Left renal cortex interstitium (tissue), 4 donors: ENCODE measurements at places on chromosomes 2 and 18.

DNA sequence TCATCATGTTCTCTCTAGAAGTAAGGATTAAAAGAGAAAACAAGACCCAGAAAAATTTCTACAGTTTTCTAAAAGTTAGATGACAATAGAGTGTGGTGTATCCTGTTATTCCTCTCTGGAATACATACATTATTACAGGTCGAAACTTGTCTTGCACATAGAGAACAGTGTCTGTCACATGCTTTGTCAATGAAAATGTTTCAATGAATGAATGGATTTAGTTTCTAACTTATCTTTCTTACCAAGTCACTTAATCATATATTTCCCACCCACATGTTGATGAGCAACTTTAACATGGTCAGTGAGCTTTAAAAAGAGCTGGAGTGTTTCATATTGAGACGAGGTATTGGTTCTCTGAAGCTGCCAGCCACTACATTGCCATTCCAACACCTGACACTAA is 4.3 kb downstream of the DSG4 start:
- no peak for DNase-seq

GRCh38 chr18:35393716-35394115 is 16.6 kb upstream of the ZNF396 start:
- no peak for DNase-seq

DNA sequence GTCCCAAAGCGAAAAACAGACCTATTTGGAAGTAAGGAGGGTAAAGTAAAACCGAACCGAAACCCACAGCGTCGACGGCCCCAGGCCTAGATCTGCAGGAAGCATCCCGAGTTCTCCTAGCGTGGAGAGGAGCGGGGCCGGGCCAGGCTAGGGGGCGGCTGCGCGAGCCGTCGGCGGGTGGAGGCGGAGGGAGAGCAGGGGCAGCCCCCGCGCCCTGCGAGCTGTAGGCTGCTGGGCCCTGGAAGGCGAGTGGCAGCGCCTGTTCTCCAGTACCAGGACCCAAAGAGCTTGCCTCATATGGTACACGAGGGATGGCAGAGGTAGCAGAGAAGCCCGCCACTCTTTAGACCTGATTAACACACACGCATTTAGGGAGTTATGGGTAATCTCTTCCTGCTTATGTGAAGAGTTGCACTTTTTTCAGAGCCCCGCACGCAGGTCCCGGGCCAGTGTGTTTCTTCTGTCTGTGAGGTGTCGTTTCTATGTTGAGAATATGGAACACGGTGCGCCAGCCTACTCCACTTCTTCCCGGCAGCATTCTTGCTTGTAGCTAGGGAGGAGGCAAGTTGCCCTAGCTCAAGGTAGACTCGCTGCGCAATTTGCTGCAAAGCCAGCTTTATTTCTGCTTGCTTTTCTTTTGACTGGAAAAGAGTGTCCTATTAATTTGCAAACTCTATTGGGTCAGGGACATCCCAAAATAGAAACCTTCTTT is 71.1 kb downstream of the ARHGEF33 start:
- peak; percentile 14 for DNase-seq

GRCh38 chr2:197919487-197919886 is 115.1 kb downstream of the PLCL1 start:
- DNase-seq = no peak

DNA sequence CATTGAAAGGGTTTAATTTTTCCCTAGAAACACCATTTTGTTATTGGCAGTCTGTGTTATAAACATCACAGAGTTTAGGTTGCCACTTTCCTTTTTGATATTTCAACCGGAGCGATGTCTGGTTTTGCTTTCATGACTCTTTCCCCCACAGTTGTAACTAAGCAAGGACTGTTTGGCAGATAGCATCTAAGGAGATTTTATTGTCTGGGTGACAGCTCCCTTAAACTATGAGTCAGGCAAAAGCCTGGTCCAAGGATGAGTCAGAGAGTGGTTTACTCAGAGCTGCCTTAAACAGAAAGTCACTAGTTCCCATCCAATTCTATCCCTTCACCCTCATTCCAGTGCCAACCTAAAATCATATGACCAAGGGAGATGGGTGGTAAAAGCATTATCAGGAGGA is 341.6 kb upstream of the VWC2L start:
- DNase-seq = no peak

- no peak for DNase-seq
Observed at GRCh38 chr2:167697948-167698347, 549.4 kb downstream of the STK39 start.

DNA sequence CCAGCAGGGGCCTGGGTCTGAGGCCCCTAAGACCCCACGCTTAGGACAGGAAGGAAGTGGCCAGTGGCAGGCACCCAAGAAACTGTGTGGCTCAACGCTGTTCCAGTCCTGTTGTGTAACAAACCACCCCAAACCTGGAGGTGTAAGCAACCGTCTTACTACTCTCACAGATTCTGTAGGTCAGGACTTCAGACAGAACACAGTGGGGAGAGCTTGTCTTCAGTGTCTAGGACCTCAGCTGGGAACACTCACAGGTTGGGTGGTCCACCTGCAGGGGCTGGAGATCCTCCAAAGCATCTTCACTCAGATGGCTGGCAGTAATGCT is 123.0 kb downstream of the KLHL29 start:
- DNase-seq = no peak

DNA sequence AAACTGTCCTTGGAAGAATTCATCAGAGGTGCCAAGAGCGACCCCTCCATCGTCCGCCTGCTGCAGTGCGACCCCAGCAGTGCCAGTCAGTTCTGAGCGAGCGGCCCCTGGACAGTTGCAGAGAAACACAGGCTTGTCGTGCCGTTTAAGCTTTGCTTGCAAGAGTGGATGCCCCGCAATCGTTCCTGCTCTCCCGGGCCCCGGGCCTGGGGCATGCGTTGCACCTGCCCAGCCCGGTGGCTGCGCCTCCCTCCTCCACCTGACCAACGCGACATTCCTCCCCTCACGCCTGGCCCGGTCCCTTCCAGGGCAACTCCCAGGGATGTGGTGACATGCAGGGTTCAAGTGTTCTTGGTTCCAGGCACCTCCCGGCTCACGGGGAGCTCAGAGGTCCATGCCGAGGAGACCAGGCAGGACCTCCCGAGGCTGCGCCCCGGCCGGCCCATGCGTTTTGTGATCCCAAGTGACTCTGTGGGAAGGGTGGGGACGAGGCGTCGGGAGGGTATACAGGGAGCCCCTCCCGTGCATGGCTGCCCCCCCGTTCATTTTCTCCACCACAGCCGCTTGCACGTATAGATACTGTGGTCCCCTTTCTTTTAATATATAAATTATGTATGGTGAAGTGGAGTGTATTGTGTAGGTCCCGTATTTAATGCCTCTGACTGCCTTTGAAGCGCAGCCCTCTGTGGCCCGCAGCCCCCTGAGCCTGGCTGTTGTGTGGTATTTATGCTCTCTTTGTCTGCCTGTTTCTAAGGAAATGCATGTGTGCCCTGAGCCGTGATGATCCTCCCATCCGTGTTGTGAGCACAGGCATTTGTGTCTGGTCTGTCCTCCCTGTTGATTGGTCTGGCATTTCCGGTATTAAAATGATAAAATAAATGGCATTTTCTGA is 21.2 kb downstream of the ODC1 start:
- DNase-seq = no peak

GRCh38 chr2:226883296-226883795 is 47.5 kb downstream of the RHBDD1 start:
- no peak for DNase-seq

GRCh38 chr2:239087046-239087710 is 239.3 kb downstream of the TWIST2 start:
- DNase-seq = no peak

GRCh38 chr2:178485356-178485755 is 5.1 kb downstream of the PLEKHA3 start:
- no peak for DNase-seq

GRCh38 chr2:120693121-120693520 is 42.5 kb upstream of the GLI2 start:
- no peak for DNase-seq

DNA sequence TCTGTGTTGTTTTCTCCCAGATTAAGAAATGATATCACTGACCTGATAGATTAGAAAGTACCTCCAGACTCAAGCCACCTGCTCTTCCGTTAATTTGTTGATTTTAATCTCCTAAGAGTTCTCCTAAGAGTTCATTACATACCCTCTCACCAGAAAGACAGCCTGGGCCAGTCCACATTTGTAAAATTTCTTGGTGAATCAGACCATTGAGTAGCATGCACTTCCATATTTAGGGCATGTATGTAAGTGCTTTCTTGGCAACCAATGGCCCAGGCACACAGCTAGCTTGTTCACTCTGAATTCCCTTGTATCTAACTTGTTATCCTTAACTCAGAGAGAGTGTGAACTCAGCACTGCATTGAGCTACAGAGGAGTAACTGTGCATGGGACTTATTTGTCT is 158.1 kb upstream of the ACAA2 start:
- no peak for DNase-seq

DNA sequence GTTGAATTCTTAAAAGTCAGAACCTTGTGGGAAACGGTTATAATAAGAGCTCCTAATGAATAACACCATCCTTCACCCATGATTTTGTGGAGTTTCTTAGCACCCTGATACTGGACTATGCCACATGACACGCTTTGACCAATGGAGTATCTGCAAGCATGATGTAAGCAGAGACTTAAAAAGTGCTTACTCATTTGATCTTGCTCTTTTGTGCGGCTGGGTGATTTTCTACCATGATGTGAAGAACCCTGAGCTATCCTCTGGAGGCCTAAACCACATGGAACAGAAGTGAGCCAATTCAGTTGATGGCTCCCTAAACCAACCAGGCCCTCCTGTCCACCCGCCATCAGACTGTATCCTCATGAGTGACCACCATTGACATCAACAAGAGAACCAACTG is 70.9 kb downstream of the TCF4 start:
- DNase-seq = no peak

- no peak for DNase-seq
Observed at GRCh38 chr2:169819106-169819505, 5.6 kb downstream of the METTL5 start.
